ENCODE measurements at places on chromosomes 12 and 14. TPM values are rescaled to one million over a fixed set of nuclear protein-coding genes. Genes with fewer than 3 reads are reported as not detected.

GRCh38 chr14:24362241-24362960 is 5.6 kb upstream of the NFATC4 start:
- DNase-seq: no peak
- no peaks in the 10 kb centered on the region for H3K36me3 ChIP-seq
- no peak overlapping the region for H3K27ac ChIP-seq
- no peak overlapping the region for H3K4me3 ChIP-seq

HOXC4 gene
- 0.81 TPM for polyA plus RNA-seq

DNA sequence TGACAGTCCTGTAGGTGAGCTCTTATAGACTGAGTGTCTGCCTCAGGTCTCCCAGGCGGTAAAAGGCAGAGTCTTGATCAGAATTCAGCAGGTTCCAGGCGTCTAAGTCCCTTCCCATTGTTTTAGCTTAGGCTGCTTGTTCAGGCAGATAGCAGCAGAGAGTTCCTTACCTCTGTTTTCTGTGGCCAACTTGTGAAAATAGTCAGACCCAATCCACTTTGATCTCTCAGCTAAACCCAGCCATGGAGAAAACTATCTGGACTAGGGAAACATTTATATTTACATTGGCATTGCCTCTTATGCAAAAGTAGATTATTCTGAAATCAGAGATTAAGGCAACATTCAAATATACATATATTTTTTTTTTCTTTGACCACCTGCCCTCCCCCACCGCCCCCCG is 21.4 kb downstream of the CCDC62 start:
- H3K27me3 ChIP-seq: no peaks in the 10 kb centered on the region
- no peak overlapping the region for H3K4me3 ChIP-seq
- H3K27ac ChIP-seq: no peak overlapping the region
- peaks cover 6% of the 10 kb centered on the region for H3K4me1 ChIP-seq
- H3K36me3 ChIP-seq: no peaks in the 10 kb centered on the region

DNA sequence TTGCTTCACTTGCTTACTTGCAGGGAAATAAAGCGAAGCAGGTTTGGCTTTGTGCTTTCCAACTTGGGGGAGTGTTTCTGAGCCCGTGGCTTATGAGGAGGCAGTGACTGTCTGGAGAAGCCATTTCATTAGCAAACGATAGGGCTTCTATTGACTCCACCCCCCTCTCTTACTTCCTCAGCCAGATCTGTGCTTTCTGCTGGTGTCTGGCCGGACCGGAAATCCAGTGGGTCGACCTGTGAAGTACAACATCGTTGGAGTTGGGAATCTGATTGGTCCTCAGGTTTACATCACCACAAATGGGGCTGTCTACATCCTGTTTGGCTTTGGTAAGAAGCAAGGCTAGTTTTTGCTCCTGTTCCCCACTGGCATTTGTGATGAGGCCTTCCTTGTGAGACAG is 22.3 kb downstream of the FAM234B start:
- H3K4me1 ChIP-seq: peaks cover 9% of the 10 kb centered on the region
- no peaks in the 10 kb centered on the region for H3K27me3 ChIP-seq
- H3K36me3 ChIP-seq: no peaks in the 10 kb centered on the region
- H3K4me3 ChIP-seq: no peak overlapping the region
- H3K27ac ChIP-seq: no peak overlapping the region
- no peak for DNase-seq

PRR4 gene
- polyA plus RNA-seq: 4.0 TPM

PYGL gene
- 397 TPM for polyA plus RNA-seq

DNA sequence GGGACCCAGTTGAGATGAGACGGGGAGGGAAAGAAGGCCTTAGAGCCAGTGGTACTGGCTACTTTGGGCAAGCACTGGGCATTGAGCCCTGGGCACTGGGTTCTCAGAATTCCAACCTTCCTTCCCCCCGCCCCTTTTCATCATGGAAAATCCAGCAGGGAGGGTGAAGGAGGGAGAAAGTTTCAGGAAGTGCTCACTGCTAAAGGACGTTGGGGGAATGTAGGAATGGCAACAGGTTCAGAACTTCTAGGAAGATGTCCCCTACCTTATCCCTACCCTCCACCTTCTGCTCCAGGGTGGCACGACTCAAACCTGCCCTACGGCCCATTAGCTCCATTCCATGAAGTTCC is 4.2 kb upstream of the TNS2 start:
- no peak overlapping the region for H3K27ac ChIP-seq
- no peak for DNase-seq
- H3K4me1 ChIP-seq: peaks cover 34% of the 10 kb centered on the region
- H3K36me3 ChIP-seq: peaks cover 1% of the 10 kb centered on the region
- H3K4me3 ChIP-seq: no peak overlapping the region

SMCO2 gene
- 0.70 TPM for polyA plus RNA-seq

DNA sequence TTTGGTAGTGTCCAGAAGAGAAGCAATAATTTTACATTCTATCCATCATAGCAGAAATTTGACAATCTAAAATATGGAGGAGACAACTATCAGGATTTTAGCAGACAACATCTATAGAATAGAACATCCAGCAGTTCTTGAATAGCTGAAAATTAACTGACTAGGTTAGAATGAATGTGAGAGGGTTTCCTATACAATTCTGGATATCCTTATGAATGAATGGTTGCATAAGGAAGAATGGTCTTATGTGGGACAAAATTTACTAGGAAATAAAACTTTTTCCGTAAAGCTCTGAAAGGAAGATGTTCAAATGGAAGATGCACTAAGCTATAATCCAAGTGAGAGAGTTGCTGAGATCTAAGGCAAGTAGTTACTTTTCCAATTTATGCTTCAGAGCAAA is at the start of gene OR6C3:
Gene OR6C3 (plus strand): TSS at position 301 of the 400 bp plus-strand sequence. CDS start 955 bp downstream, outside the sequence.
- no peak for DNase-seq
- no peak within 1 kb of the TSS for H3K4me3 ChIP-seq
- no peak within 1 kb of the TSS for H3K27ac ChIP-seq
- H3K27me3 ChIP-seq: no peaks in the 10 kb centered on the region

- no peaks in the 10 kb centered on the region for H3K36me3 ChIP-seq
- no peak overlapping the region for H3K4me3 ChIP-seq
- H3K27ac ChIP-seq: no peak overlapping the region
- peaks cover 9% of the 10 kb centered on the region for H3K4me1 ChIP-seq
- H3K27me3 ChIP-seq: no peaks in the 10 kb centered on the region
Observed at GRCh38 chr12:76551482-76551888, 8.1 kb downstream of the OSBPL8 start.

MDGA2 gene
- not detected for polyA plus RNA-seq

PRKD1 gene
- polyA plus RNA-seq: 0.32 TPM
